RWPE2 (cell line): ENCODE measurements at places on chromosomes 4 and X.
A peak's percentile ranks its signal among the peaks of the same experiment; 100 is the strongest.

GRCh38 chr4:127140306-127140705 lies 492.5 kb upstream of the INTU start:
- no peak overlapping the region for H3K4me3 ChIP-seq
- no peaks in the 10 kb centered on the region for H3K4me1 ChIP-seq
- no peaks in the 10 kb centered on the region for H3K36me3 ChIP-seq
- DNase-seq = no peak

GRCh38 chr4:183409483-183409882 lies 35.0 kb upstream of the CDKN2AIP start:
- no peaks in the 10 kb centered on the region for H3K36me3 ChIP-seq
- H3K27me3 ChIP-seq = no peaks in the 10 kb centered on the region
- no peak for DNase-seq
- H3K4me3 ChIP-seq = no peak overlapping the region
- no peaks in the 10 kb centered on the region for H3K4me1 ChIP-seq
- no peak overlapping the region for H3K27ac ChIP-seq

- no peak for DNase-seq
- H3K27me3 ChIP-seq = no peaks in the 10 kb centered on the region
- no peaks in the 10 kb centered on the region for H3K36me3 ChIP-seq
Observed at GRCh38 chr4:10183462-10183861, 66.9 kb upstream of the WDR1 start.

DNA sequence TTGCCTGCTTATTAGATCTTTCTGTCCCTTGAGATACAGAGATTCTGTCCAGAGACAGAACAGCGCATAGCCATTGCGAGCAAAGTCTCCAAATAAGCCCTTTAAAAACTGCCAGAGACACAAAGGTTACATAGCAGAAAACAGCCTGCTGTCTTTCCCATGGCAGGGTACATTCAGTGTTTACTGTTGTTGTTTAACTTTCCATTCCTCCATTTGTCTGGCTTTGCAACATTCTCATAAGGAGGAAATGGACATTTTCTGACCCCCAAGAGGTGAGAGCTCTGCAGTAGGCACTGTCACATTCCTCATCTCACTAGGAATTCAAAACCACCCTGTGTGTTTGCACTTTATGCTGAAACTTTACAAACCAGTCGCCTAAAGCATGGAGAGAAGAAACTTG lies 48.3 kb downstream of the PDE5A start:
- H3K4me1 ChIP-seq = no peaks in the 10 kb centered on the region
- no peaks in the 10 kb centered on the region for H3K27me3 ChIP-seq
- no peaks in the 10 kb centered on the region for H3K36me3 ChIP-seq
- no peak overlapping the region for H3K27ac ChIP-seq
- no peak overlapping the region for H3K4me3 ChIP-seq

GRCh38 chrX:49233887-49234555 lies 881 bp upstream of the CACNA1F start:
- no peak overlapping the region for H3K27ac ChIP-seq
- no peaks in the 10 kb centered on the region for H3K27me3 ChIP-seq
- no peak for DNase-seq
- no peaks in the 10 kb centered on the region for H3K4me1 ChIP-seq

DNA sequence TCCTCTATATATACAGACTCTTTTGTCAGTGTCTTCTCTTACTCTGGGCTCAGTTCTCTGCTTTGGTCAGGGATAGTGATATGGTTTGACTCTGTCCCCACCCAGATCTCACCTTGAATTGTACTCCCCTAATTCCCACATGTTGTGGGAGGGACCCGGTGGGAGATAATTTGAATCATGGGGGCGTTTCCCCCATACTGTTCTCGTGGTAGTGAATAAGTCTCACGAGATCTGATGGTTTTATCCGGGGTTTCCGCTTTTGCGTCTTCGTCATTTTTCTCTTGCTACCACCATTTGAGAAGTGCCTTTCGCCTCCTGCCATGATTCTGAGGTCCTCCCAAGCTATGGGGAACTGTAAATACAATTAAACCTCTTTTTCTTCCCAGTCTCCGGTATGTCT lies 144.4 kb downstream of the GLUD2 start:
- H3K27me3 ChIP-seq = no peaks in the 10 kb centered on the region
- no peak for DNase-seq
- no peaks in the 10 kb centered on the region for H3K36me3 ChIP-seq
- H3K27ac ChIP-seq = no peak overlapping the region
- H3K4me3 ChIP-seq = no peak overlapping the region
- no peaks in the 10 kb centered on the region for H3K4me1 ChIP-seq

DNA sequence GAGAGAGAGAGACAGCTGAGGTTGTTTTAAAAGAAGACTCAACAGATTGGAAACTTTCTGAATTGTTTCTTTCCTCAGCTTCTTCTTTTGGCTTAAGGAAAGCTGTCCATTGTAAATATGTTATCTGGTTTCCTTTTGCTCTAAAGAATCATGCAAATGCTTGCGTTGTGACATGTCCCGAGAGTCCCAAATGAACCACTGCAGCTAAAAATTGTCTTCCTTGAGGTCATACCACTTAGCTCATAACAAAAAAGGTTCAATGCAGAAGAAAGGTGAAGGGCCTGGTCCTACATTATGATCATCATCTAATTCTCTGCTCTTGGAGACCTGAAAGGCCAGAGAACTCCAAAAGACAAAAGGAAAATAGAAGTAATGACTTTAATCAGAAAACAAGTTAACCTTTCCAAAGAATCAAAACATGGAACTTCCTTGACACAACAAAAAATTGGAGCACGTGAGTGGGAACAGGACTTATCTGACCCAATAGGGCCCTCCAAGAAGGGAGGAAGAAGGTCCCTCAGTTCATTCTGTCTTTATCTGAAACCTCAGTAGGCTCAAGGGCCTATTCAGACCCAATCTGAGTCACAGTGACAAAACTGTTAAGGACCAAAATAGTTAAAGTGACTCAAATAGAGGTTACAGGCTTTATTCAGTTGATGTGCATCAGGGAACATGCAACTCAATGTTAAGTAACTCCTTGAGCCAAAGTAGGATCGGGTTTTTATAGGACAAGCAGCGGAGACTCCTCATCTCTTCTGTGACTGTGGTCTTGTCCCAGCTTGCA lies 14.7 kb upstream of the VSIG1 start:
- no peaks in the 10 kb centered on the region for H3K36me3 ChIP-seq
- no peaks in the 10 kb centered on the region for H3K27me3 ChIP-seq
- H3K4me3 ChIP-seq = no peak overlapping the region
- H3K27ac ChIP-seq = no peak overlapping the region
- no peak for DNase-seq

GRCh38 chr4:75194180-75194579 lies 261.3 kb downstream of the PARM1 start:
- H3K4me1 ChIP-seq = no peaks in the 10 kb centered on the region
- H3K36me3 ChIP-seq = no peaks in the 10 kb centered on the region
- no peak for DNase-seq
- H3K4me3 ChIP-seq = no peak overlapping the region
- no peak overlapping the region for H3K27ac ChIP-seq

GRCh38 chrX:49053223-49054072 lies 5.4 kb upstream of the CCDC120 start:
- H3K4me1 ChIP-seq = no peaks in the 10 kb centered on the region
- H3K27me3 ChIP-seq = no peaks in the 10 kb centered on the region
- no peak for DNase-seq
- H3K4me3 ChIP-seq = peak overlapping the region; percentile 48
- H3K36me3 ChIP-seq = no peaks in the 10 kb centered on the region

- no peaks in the 10 kb centered on the region for H3K4me1 ChIP-seq
- no peak overlapping the region for H3K4me3 ChIP-seq
- no peak for DNase-seq
- H3K27ac ChIP-seq = no peak overlapping the region
Observed at GRCh38 chrX:109959356-109959871, 43.5 kb upstream of the TMEM164 start.

DNA sequence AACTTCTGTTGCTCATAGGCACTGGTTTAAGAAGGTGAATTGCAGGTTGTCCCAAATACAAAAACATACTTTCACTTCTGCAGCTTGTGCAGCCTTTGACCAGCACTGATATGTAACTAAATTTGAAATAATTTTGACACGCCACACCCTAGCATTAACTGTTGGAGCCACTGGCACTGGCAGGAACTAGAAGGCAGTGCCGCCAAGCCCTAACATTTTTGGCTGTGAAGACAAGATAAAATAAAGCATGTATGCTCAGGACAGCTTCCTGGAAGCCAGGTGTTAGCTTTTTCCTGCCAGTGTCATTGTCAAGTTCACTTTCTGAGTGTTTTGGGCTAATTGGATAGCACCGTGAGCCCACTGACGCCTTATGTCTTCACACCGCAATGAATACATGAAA lies 65.3 kb upstream of the FBXW7 start:
- no peaks in the 10 kb centered on the region for H3K4me1 ChIP-seq
- H3K4me3 ChIP-seq = no peak overlapping the region
- no peaks in the 10 kb centered on the region for H3K27me3 ChIP-seq
- DNase-seq = no peak
- H3K27ac ChIP-seq = no peak overlapping the region

DNA sequence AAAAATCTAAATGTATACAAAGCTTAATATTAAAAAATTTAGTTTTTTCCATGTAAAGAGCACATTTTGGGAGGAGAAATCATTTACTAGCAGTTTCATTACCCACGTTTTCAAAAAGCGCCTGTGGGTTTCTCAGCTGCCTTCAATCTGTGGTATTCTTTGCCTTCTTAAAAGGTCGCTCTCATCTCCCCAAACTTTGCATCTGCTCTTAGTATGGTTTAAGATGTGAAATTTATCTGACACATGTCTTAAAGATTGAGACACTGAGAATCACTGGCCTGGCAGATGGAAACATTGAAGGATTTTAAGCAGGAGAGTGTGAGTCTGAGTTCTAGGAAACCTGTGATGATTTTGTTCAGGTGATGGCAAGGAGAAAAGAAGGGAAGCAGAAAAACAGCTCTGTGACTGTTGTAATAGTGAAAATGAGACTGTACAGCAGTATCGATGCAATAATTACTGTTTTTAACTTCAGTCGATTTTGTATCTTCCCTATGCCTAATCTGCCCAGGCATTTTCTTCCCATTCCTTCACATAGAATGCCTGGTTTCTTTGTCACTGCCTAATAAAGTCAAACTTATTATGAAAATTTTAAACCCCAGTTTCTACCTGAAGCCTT lies 75.9 kb downstream of the PAQR3 start:
- no peaks in the 10 kb centered on the region for H3K27me3 ChIP-seq
- H3K27ac ChIP-seq = no peak overlapping the region
- peaks cover 50% of the 10 kb centered on the region for H3K36me3 ChIP-seq
- no peaks in the 10 kb centered on the region for H3K4me1 ChIP-seq

DNA sequence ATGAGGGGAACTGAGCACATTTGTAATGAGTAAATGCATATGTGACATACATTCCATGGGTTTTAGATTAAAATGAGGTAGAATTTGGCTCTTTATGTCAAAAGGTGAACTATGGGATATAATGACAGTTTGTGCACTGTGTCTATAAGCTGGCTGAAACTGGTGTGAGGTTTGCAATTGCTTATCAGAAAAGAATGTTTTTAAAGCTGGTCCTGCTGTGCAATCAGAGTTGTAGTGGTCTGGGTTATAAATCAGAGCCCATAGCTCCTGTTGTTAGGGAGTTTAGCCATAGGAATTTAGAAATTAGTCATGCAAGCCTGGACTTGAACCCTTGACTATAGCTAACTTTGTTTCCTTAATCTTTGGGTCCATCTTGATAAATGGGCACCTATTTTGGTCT lies 23.1 kb upstream of the GATB start:
- H3K4me1 ChIP-seq = no peaks in the 10 kb centered on the region
- no peak overlapping the region for H3K27ac ChIP-seq
- H3K4me3 ChIP-seq = no peak overlapping the region
- DNase-seq = no peak
- H3K36me3 ChIP-seq = no peaks in the 10 kb centered on the region

DNA sequence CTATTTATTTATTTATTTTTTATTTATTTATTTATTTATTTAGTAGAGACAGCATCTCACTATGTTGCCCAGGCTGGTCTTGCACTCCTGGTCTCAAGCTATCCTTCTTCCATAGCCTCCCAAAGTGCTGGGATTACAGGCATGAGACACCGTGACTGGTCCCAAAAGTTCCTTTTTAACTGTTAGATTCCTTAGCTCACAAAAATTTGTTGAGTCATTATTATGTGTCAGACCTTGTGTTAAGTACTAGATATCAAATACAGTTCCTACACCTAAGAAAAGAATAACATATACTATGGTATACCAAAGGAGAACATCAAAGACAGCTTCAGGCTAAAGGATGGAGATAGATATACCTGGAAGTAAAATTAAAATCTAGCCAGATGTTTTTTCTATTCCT lies 11.6 kb downstream of the FGA start:
- no peak overlapping the region for H3K27ac ChIP-seq
- H3K27me3 ChIP-seq = no peaks in the 10 kb centered on the region
- H3K36me3 ChIP-seq = no peaks in the 10 kb centered on the region

GRCh38 chr4:38804654-38805295 lies at the start of gene TLR1:
Gene TLR1, minus strand, starts transcription at chr4:38804791. Its CDS starts 5,960 bp downstream, at chr4:38798831.
- no peak within 1 kb of the TSS for H3K4me3 ChIP-seq
- no peak within 1 kb of the TSS for H3K27ac ChIP-seq
- H3K36me3 ChIP-seq = no peaks in the 10 kb centered on the region
- H3K27me3 ChIP-seq = no peaks in the 10 kb centered on the region

DNA sequence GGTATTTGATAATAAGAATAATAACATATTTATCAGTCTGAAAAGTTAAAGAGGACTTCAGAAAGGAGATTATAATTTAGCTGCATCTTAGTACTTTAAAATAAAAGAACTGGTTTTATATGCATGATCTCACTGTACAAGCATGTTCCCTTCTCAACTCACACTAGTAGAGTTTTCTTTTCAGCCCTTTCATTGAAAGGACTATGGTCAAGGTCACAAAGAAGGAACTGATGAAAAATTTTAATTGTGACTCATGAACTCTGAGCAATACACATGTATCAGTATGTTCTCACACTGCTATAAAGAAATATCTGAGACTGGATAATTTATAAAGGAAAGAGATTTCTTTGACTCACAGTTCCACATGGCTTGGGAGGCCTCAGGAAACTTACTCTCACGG lies 73.7 kb upstream of the NDST4 start:
- no peaks in the 10 kb centered on the region for H3K27me3 ChIP-seq
- H3K27ac ChIP-seq = no peak overlapping the region
- DNase-seq = no peak
- H3K4me1 ChIP-seq = no peaks in the 10 kb centered on the region
- no peak overlapping the region for H3K4me3 ChIP-seq

DNA sequence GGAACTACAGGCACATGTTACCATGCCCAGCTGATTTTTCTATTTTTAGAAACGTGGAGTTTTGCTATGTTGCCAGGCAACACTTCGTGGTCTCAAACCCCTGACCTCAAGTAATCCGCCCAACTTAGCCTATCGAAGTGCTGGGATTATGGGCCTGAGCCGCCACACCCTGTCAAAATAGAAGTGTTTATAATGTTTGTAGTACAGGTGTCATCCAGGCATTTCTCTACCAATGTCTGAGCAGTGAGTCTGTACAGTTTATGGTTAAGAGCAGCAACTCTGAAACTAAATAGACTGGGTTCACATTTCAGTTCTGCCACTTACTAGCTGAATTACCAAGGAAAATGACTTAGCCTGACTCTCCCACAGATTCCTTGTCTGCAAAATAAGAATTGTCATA lies 460.4 kb upstream of the GALNT7 start:
- no peak for DNase-seq
- H3K4me1 ChIP-seq = no peaks in the 10 kb centered on the region

- H3K27ac ChIP-seq = no peak overlapping the region
- H3K4me3 ChIP-seq = no peak overlapping the region
- H3K36me3 ChIP-seq = peaks cover 17% of the 10 kb centered on the region
- no peak for DNase-seq
- H3K27me3 ChIP-seq = no peaks in the 10 kb centered on the region
- peaks cover 28% of the 10 kb centered on the region for H3K4me1 ChIP-seq
Observed at GRCh38 chr4:102541697-102542096, 40.5 kb downstream of the NFKB1 start.

- H3K27me3 ChIP-seq = no peaks in the 10 kb centered on the region
- no peak overlapping the region for H3K27ac ChIP-seq
- H3K36me3 ChIP-seq = no peaks in the 10 kb centered on the region
Observed at GRCh38 chrX:42102586-42103282, 179.4 kb upstream of the CASK start.
